ENCODE measurements at places on chromosomes 1 and 21. TPM values are rescaled to one million over a fixed set of nuclear protein-coding genes. Genes with fewer than 3 reads are reported as not detected.

The AIRE gene
- total RNA-seq: 0.17 TPM

The USH2A gene
- not detected for total RNA-seq

DNA sequence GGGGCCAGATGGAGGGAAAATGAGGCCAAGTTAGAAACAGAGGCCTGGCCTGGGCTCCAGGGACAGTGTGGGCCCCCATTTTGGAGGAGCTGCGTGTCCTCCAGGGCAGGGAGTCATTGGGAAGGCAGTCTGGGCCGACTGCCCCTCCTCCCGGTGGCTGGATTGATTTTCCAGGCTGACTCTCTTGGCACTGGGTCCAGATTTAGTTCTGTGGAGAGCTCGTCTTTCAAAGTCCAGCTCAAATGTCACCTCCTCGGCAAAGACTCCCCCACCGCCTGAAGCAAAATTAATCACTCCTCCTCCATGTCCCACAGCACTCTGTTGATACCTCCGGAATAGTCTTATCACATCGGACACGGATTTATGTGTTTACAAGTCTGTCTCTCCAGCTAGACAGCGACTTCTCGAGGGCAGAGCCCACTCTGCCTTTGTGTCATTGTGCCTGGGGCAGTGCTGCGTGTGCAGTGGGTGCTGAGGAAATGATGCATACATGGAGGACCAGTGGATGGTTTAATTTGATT is 175.1 kb downstream of the CAMTA1 start:
- no peak for DNase-seq

The NASP gene
- 45.3 TPM for total RNA-seq

DNA sequence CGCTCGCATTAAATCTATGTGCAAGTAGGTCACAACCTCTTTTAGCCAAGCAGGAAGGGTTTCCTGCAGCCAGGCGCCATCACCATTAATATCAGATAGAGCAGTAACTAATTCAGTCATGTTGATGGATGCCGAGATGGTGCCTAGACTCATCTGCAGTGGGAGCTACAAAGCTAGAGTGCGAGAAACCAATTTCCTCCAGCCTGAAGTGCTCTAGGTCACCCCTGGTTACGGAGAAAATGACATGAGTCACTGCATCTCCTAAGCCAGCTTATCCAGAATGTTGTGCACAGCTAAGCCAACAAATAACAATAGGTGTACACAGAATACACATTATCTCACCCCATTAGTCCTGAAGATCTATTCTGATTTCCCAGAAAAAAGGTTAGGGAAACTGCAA is 36.0 kb downstream of the OVAAL start:
- no peak for DNase-seq

The FCGR2B gene
- total RNA-seq: not detected

DNA sequence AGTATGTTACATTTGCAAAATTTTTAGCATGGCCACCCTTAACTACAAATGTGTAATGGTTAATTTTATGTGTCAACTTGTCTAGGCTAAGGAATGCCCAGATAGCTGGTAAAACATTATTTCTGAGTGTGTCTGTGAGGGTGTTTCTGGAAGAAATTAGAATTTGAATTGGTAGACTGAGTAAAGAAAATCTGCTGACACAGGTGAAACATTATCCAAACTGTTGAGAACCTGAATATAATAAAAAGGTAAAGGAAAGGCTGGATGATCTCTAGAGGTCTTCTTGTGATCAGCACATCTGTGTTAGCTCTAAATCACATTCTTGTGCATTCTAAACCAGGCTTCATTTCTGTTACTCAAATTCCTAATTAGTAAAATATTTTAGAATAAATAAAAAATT is 100.8 kb downstream of the UCHL5 start:
- no peak for DNase-seq

The S100A3 gene
- total RNA-seq: 12.0 TPM

- no peak for DNase-seq
Measured at GRCh38 chr1:159341736-159342135, 39.6 kb downstream of the FCER1A start.

DNA sequence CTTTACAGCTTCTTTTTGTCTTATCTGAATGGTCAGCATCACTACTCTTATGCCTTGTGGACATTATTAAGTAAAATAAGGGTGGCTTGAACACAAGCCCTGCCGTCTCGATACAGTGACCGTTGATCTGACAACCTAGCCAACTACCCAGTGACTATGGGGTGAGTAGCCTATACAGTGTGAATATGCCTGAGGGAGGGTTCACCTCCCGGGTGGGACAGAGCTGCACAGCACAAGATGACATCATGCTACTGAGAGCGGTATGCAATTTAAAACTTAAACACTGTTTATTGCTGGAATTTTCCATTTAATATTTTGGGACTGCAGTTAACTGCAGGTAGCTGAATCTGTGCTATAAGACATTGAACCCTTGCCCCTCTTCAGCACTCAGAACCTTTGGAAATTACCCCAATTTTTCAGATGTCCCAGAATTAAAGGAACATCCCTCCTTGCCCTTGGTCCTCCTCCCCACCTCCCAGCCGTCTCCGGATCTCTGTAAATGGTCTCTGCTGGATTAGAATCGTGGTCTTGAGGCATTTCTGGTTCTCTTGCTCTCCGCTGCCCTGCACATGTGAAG is 618.5 kb downstream of the PTPRU start:
- no peak for DNase-seq

GRCh38 chr1:97451046-97451826 is 469.6 kb downstream of the DPYD start:
- no peak for DNase-seq

- DNase-seq: no peak
Measured at GRCh38 chr21:29568020-29568697, 269.4 kb downstream of the BACH1 start.

- DNase-seq: no peak
Measured at GRCh38 chr1:244971552-244972216, 107.3 kb upstream of the HNRNPU start.

DNA sequence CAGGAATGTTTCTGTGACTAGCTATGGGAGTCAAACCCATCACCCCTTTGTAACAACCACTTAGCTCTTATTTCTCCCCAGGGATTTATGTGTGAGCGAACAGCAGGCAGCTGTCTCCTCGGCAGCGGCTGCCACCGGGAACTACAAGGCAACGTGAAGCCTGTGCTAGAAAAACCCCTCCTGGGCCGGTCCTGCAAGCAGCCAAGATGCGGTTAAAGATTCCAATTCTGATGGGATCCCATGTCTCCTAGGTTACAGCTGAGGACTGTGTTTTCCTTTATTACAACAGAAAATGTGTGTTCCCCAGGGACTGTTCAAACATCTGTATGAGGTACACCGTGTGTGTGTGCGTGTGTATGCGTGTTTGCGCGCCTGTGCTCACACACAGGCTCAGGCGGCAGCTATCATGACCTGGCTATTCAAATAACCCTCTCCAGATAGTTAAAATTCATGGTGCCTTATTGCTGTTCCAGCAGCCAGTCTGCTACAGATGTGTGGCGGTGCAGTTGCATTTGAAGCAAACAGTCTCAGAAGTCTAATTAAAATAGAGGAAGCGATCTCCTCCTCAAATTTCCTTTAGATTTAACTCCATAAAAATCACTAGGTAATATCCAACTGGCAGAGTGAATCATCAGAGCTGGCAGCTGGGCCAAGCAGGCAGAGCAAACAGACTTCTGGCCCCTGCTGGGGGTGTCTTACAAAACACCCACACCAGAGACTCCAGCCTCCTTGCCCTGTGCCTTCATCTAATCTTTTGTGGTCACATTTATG is 68.0 kb downstream of the LMX1A start:
- DNase-seq: no peak

The SHE gene
- not detected for total RNA-seq

DNA sequence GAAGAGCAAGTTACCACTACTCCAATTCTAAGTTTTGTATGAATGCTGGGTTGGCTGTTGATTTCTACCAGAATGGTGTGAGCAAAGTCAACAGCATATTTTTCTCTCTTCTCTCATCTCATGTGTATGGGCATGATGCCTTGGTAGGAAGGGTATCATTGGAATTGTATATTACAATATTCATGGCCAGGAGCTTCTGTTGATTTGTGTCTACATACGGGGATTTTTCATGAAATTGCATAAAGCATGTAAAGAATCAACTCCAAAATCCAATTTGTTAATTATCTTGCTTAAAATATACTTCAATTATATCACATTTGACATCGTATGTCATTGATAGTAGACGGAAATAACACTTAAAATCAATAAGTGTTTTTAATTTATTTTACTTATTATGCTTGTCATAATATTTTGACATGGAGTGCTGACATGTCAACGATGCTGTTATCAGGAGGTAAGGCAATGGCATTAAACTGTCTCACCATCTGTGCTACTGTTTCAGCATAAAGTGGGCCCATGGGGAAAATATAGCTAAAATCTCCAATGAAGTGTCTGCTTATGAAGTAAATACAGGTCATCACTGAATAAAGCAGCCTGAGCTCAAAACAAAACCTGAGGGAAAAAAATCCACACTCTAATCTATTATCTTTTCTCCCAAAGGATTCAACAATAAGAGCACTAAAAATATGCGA is 142.2 kb upstream of the NBPF11 start:
- DNase-seq: no peak

- DNase-seq: no peak
Measured at GRCh38 chr21:44615911-44616590, 4.2 kb downstream of the KRTAP10-8 start.

DNA sequence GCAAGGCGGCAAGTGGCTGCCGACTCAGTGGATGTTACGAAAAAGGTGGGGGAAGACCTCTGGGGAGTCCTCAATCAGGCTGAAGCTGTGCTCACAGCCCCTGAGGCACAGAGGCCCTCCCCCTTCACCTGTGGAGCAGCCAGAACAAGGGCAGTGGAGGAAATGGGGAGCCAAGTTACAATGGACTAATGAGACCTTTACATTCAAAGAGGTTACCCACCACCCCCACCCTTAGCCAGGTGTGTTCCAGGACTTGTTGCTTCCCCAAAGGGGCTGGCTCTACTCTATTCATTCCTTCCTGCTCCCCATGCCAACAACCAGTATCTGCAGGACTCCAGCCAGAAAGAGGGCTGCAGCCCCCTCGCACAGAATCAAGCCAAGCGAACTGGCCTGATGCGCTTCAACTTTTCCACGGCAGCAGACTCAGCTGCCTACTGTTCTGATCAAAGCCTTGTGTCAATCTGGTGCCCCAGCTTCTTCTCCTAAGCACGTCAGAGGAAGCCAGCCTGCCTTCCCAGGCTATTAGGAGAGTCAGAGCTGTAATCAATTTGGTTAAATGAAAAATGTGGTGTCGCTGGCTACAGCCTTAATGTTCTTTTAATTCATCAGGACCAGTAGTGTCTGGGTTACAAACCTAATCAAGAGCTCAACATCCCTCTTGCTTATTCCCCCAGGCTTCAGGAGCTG is 1.8 kb upstream of the SYT2 start:
- DNase-seq: no peak

- no peak for DNase-seq
Measured at GRCh38 chr1:50700214-50700613, 259.9 kb downstream of the FAF1 start.

The MTF2 gene
- total RNA-seq: 18.1 TPM

- DNase-seq: no peak
Measured at GRCh38 chr1:234737967-234738314, 128.0 kb upstream of the IRF2BP2 start.

- DNase-seq: no peak
Measured at GRCh38 chr21:23093259-23093658, 2095.1 kb downstream of the NCAM2 start.

GRCh38 chr1:104932030-104932915 is 1182.6 kb downstream of the AMY1C start:
- DNase-seq: no peak

DNA sequence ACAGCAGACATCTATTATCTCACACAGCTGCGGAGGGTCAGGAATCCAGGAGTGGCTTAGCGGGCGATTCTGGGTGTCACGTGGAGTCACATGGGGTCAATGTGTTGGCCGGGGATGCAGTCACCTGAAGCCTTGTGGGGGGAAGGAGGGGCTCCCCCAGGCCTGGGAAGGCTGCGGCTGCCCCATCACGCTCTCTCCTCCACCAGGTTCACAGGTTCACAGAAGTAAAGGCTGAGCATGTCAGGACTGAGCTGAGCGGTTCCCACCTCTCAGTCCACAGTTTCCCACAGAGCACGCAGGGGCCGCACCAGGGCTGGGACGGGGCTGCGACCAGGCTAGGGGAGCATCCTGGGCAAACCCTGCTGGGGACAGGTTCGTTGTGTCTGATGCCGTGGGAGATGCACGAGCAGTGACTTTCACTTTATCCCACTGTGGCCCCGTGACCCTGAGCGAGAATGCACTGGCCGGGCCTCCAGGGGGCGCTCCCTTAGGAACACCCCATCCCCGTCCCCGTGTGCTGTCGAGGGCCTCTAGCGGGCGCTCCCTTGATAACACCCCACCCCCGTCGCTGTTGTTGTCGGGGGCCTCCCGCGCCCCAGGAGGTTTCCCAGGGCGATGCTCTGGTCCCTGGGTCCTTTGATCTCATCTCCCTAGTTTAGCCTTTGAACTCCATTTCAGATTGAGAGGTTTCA is 73.2 kb upstream of the TRAPPC10 start:
- no peak for DNase-seq

DNA sequence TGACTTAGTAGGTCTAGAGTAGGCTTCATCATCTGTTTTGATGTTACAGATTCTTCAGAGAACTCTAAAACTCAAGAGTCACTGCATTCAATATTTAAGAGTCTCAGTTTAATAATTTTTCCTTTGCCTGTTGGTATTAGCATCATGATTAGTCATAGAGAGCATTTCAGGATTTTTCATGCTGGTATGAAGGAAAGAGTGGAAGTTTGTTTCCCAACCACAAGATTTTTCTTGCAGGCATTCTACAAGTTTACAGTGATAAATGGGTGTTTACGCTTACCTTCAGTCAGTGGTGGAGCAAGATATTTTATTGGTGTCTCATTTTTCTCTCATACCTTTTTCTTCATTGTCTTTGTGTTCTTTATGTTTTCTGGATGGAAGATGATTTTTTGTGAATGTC is 58.4 kb upstream of the MYOCOS start:
- no peak for DNase-seq

- DNase-seq: no peak
Measured at GRCh38 chr1:56890229-56890628, 35.6 kb downstream of the C8A start.

GRCh38 chr1:210981490-210981889 is 152.5 kb downstream of the KCNH1 start:
- no peak for DNase-seq

DNA sequence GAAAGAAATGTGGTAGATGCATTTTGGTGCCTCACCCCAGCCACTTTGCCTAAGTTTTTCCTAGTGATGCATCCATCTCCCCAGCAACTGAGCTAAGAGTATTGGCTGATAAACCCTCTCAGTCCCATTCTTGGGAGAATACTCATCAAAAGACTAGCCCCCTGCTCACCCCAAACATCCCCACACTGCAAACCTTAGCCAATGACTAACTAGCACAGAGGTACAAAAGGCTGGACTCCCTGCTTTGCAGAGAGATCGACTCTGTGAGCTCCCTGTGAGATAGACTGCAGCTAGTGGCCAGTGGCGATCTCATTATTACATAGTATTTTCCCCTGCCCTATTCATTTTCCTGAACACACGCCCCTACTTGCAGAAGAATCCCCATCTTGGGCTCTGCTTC is 155.3 kb downstream of the HHIPL2 start:
- DNase-seq: no peak

DNA sequence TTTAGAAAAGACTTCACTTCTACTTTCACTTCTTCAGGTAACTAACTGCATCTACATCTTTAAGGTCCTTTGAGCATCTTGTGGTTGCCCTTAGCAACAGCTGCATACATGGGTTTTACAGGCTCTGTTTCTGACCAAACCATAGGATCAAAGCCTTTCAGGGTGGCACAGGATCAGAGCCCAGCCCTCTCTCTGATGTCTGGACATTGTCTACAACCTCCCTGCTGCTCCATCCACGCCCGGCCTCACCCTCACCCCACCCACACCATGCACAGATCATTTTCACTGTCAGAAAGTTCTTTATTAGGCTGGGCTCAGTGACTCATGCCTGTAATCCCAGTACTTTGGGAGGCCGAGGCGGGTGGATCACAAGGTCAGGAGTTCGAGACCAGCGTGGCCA is 5.2 kb downstream of the NCF2 start:
- DNase-seq: no peak
